ENCODE measurements at places on chromosomes 13 and 19.

- DNase-seq: no peak
- no peaks in the 10 kb centered on the region for H3K36me3 ChIP-seq
- no peak overlapping the region for H3K27ac ChIP-seq
- no peak overlapping the region for H3K4me3 ChIP-seq
- no peaks in the 10 kb centered on the region for H3K4me1 ChIP-seq
- peaks cover 2% of the 10 kb centered on the region for H3K27me3 ChIP-seq
These were observed 14.1 kb upstream of the METTL21C start for GRCh38 chr13:102708991-102709390.

GRCh38 chr13:48731957-48732569 is 78.3 kb downstream of the CYSLTR2 start:
- H3K27ac ChIP-seq: no peak overlapping the region
- DNase-seq: peak; percentile 21
- H3K4me1 ChIP-seq: peaks cover 2% of the 10 kb centered on the region
- H3K4me3 ChIP-seq: no peak overlapping the region
- no peaks in the 10 kb centered on the region for H3K36me3 ChIP-seq

GRCh38 chr13:44876782-44877324 is 112.4 kb downstream of the NUFIP1 start:
- DNase-seq: no peak
- H3K36me3 ChIP-seq: no peaks in the 10 kb centered on the region
- no peak overlapping the region for H3K27ac ChIP-seq
- H3K4me1 ChIP-seq: peaks cover 3% of the 10 kb centered on the region
- no peak overlapping the region for H3K4me3 ChIP-seq

GRCh38 chr13:98941126-98941525 is 36.7 kb downstream of the DOCK9 start:
- no peaks in the 10 kb centered on the region for H3K36me3 ChIP-seq
- no peak overlapping the region for H3K4me3 ChIP-seq
- DNase-seq: no peak
- H3K4me1 ChIP-seq: peaks cover 30% of the 10 kb centered on the region
- H3K27ac ChIP-seq: no peak overlapping the region

DNA sequence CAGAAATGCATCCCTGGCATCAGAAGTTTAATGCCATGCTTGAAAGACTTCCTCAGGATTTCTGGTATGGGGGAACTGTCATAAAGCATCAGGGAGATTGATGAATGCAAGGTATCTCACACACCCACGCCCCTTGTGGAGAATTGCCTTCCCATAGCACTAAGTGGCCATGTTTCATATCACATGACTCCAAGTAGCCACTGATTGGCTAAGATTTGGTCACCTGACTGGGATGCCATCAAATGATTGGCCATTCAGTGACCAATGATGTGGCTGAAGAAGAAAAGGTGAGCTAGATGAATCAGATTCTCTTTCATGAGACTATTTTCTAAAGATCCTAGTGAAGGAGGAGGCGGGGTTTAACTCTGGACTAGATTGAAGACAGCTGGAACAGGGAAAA is 7.3 kb downstream of the KLK8 start:
- H3K27me3 ChIP-seq: no peaks in the 10 kb centered on the region
- no peak for DNase-seq
- no peak overlapping the region for H3K4me3 ChIP-seq
- no peaks in the 10 kb centered on the region for H3K4me1 ChIP-seq
- no peak overlapping the region for H3K27ac ChIP-seq

- H3K4me1 ChIP-seq: peaks cover 5% of the 10 kb centered on the region
- no peak overlapping the region for H3K27ac ChIP-seq
- no peak overlapping the region for H3K4me3 ChIP-seq
- H3K27me3 ChIP-seq: no peaks in the 10 kb centered on the region
- H3K36me3 ChIP-seq: no peaks in the 10 kb centered on the region
These were observed 191.2 kb downstream of the SPRY2 start for GRCh38 chr13:80149736-80150135.

DNA sequence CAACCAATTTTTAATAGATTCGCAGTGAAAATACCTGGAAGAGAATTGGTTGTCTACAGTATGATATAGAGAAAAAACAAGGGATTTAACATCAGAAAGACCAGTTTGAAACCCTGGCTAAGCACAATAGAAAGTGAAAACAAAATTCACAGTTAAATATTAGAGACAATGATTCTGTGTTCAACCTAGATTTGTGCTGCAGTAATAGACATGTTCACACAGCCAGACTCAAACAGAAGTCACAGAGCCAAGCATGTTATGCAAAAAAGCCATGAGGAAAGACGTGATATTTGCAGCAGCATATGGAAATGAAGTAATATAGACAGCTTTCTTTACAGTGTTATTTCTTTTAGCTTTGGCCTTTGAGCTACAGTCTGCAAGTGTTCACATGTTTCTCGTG is 48.1 kb downstream of the SCEL start:
- no peak overlapping the region for H3K4me3 ChIP-seq
- peaks cover 11% of the 10 kb centered on the region for H3K4me1 ChIP-seq
- H3K27me3 ChIP-seq: no peaks in the 10 kb centered on the region
- no peaks in the 10 kb centered on the region for H3K36me3 ChIP-seq

DNA sequence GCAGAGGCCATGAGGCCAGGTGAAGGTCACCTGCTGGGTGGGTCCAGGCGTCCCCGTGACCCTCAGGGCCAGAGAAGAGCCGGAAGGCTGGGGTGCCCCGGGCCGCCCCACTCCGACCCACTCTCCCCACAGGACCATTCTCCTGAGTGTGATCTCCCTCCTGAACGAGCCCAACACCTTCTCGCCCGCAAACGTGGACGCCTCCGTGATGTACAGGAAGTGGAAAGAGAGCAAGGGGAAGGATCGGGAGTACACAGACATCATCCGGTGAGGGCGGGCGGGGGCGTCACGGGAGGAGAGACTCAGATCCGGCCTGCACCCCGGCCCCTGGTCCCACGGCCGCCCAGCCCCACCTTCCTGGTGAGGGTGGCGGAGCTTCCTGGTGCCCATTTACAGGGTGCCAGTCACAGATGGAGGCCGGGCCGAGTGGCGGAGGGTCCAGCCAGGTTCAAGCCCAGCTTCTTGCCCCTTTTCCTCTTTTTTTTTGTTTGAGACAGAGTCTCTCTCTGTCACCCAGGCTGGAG is 5.4 kb downstream of the CDC34 start:
- H3K36me3 ChIP-seq: peaks cover 65% of the 10 kb centered on the region
- H3K27me3 ChIP-seq: no peaks in the 10 kb centered on the region
- H3K27ac ChIP-seq: no peak overlapping the region
- peaks cover 19% of the 10 kb centered on the region for H3K4me1 ChIP-seq
- H3K4me3 ChIP-seq: no peak overlapping the region

- H3K36me3 ChIP-seq: peaks cover 75% of the 10 kb centered on the region
- no peak for DNase-seq
- H3K4me3 ChIP-seq: no peak overlapping the region
- H3K27me3 ChIP-seq: no peaks in the 10 kb centered on the region
- H3K4me1 ChIP-seq: no peaks in the 10 kb centered on the region
These were observed 13.8 kb downstream of the YJU2 start for GRCh38 chr19:4260613-4261191.

DNA sequence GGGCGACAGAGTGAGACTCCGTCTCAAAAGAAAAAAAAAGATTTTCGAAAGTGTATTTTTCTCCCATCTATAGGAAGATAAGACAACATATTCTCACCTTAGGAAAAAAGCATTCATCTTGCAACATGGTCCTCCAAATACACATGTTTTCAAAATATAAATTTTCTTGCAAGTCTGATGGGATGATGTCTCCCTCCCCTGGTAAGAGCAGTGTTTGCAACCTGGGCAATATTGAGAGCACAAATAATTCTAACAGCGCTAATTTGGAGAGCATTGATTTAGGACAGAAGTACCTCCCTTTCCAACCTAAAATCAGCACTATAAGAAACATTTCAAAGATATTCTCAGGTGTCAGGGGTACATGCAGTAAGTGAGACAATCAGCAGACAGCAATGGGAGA is 61.0 kb upstream of the SHISA2 start:
- no peaks in the 10 kb centered on the region for H3K27me3 ChIP-seq
- H3K36me3 ChIP-seq: no peaks in the 10 kb centered on the region

- H3K36me3 ChIP-seq: no peaks in the 10 kb centered on the region
- no peak overlapping the region for H3K4me3 ChIP-seq
- H3K4me1 ChIP-seq: no peaks in the 10 kb centered on the region
- H3K27me3 ChIP-seq: no peaks in the 10 kb centered on the region
- H3K27ac ChIP-seq: no peak overlapping the region
These were observed 385.1 kb upstream of the HTR2A start for GRCh38 chr13:47281991-47282390.

DNA sequence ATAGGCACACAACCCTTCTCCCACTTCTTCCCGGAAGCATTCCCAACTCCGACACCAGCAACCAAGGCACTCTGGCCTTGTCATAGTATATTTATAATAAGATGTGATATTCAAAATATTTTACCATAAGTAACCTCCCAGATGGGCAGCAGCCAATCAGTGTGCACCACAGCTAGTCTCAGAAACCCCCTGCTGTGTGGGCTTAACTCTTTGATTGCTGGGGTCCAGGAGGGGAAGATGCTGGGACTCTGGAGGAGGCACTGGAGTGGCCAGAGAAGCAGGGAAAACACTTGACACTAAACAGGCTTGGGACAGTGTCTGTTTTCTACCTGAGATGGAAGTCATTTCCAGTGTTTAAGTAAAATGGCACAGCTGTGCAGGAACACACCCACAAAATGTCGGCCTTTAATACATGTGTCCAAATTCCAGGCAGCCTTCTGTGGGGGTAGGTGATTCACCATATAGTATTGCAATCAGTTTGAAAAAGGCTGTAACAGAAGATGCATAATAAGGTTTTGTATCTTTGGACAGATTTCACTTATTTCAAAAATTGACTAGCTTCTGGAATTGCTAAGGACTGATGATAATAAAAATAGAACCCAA is 100.7 kb downstream of the MBNL2 start:
- no peak overlapping the region for H3K27ac ChIP-seq
- H3K4me3 ChIP-seq: no peak overlapping the region
- H3K27me3 ChIP-seq: no peaks in the 10 kb centered on the region
- peaks cover 18% of the 10 kb centered on the region for H3K4me1 ChIP-seq
- no peak for DNase-seq

GRCh38 chr19:29675650-29676186 is 10.5 kb downstream of the PLEKHF1 start:
- H3K27ac ChIP-seq: no peak overlapping the region
- peaks cover 5% of the 10 kb centered on the region for H3K36me3 ChIP-seq
- no peak for DNase-seq
- no peak overlapping the region for H3K4me3 ChIP-seq

GRCh38 chr13:40508767-40509342 is 157.6 kb downstream of the FOXO1 start:
- H3K27ac ChIP-seq: peak overlapping the region; percentile 91
- peaks cover 15% of the 10 kb centered on the region for H3K4me1 ChIP-seq
- H3K36me3 ChIP-seq: no peaks in the 10 kb centered on the region
- no peak overlapping the region for H3K4me3 ChIP-seq
- no peaks in the 10 kb centered on the region for H3K27me3 ChIP-seq

GRCh38 chr13:107020393-107020792 is 452.5 kb upstream of the ARGLU1 start:
- H3K4me1 ChIP-seq: no peaks in the 10 kb centered on the region
- H3K4me3 ChIP-seq: no peak overlapping the region
- no peak for DNase-seq
- no peaks in the 10 kb centered on the region for H3K27me3 ChIP-seq

GRCh38 chr13:102620516-102620915 is 23.7 kb downstream of the TPP2 start:
- no peaks in the 10 kb centered on the region for H3K4me1 ChIP-seq
- DNase-seq: no peak
- no peak overlapping the region for H3K4me3 ChIP-seq
- no peak overlapping the region for H3K27ac ChIP-seq
- H3K36me3 ChIP-seq: peaks cover 30% of the 10 kb centered on the region

GRCh38 chr13:107450431-107450830 is 764.9 kb downstream of the LIG4 start:
- H3K36me3 ChIP-seq: no peaks in the 10 kb centered on the region
- H3K27ac ChIP-seq: no peak overlapping the region
- H3K4me1 ChIP-seq: peaks cover 2% of the 10 kb centered on the region
- H3K27me3 ChIP-seq: no peaks in the 10 kb centered on the region
- no peak overlapping the region for H3K4me3 ChIP-seq

DNA sequence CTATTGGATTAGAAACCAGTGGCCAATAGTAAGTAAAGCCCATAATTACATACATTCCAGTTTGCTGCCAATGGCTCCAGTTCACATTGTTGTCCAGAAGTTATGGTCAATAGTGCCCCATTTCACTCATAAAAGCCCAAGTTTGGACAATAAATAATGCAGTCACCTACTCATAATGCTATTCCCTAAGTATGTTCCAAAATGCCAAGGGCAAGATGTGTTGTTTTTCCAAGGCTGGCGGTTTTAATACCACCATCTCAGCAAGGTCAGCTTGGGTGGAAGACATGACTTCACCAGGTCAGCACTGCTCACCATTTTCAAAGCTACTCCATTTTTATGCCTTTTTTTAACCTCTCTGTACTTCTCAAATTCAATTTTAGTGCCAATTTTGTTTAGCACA is 32.7 kb downstream of the KCTD12 start:
- H3K27ac ChIP-seq: no peak overlapping the region
- H3K4me3 ChIP-seq: no peak overlapping the region
- no peaks in the 10 kb centered on the region for H3K4me1 ChIP-seq
- H3K27me3 ChIP-seq: no peaks in the 10 kb centered on the region
- DNase-seq: no peak

DNA sequence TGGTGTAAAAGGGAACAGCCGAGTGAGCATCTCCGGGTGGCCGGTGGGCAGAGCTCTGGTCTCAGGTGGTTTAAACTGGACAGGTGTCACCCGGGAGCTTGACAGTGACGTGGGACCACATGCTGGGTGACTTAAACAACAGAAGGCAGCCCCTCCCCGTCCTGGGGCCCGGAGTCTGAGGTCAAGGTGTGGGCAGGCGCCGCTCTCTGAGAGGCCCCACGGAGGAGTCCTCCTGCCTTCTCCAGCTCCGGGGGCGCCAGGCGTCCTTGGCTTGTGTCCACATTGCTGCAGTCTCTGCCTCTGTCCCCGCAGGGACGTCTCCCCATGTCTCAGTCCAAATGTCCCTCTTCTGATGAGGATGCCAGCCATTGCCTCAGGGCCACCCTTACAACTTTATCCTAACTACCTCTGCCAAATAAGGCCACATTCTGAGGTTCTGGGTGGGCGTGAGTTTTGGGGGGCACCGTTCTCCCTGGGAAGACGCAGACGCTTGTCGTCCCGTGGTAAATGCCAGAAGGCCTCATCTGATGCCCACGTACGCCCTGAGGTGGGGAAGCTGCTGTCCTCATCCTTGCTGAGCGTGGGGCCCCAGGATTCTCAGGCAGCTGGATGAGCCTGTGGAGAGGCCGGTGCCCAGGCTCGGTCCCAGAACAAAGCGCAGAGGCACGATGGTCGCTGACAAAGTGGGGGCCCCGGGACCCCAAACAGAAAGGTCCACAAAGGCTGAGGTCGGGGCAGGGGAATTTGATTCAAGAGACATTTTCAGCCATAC is 12.9 kb downstream of the GZMM start:
- no peak overlapping the region for H3K4me3 ChIP-seq
- DNase-seq: no peak
- H3K27ac ChIP-seq: no peak overlapping the region
- peaks cover 9% of the 10 kb centered on the region for H3K4me1 ChIP-seq
- H3K27me3 ChIP-seq: peaks cover 4% of the 10 kb centered on the region

DNA sequence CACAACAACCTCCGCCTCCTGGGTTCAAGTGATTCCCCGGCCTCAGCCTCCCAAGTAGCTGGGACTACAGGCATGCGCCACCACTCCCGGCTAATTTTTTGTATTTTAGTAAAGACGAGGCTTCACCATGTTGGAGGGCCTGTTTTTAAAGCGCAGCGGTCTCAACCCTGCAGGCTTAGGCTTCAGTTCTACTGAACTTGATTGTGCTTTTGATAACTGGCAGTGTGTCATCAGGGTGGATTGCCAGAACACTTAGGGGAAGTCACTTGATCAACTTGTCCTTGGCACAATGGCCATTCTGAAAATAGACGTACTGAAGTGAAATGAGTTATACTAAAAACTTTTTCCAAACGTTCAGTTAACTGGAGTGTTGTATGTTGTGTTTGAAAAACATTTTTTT is 472.2 kb downstream of the KLF5 start:
- no peak overlapping the region for H3K4me3 ChIP-seq
- no peak for DNase-seq
- H3K4me1 ChIP-seq: no peaks in the 10 kb centered on the region
- H3K27me3 ChIP-seq: no peaks in the 10 kb centered on the region
- no peaks in the 10 kb centered on the region for H3K36me3 ChIP-seq
